ENCODE measurements at places on chromosomes 1 and 21.

DNA sequence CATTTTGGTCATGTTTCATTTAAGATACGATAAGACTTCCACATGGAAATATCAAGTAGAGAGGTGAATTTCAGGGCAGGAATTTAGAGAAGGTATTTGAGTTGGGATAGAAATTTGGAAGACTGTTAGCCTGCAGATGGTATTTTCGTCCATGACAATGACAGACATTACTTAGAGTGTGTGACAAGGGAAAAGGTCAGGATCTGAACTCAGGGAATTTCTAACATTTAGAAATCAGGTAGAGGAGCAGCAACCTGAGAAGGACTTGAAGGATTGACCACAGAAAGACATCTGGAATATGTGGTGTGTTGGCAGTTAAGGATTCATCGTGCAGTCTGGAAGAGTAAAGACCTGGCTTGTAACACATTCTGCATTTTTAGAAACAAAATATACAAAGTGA is 57.9 kb downstream of the RABGAP1L start:
- DNase-seq: no peak

DNA sequence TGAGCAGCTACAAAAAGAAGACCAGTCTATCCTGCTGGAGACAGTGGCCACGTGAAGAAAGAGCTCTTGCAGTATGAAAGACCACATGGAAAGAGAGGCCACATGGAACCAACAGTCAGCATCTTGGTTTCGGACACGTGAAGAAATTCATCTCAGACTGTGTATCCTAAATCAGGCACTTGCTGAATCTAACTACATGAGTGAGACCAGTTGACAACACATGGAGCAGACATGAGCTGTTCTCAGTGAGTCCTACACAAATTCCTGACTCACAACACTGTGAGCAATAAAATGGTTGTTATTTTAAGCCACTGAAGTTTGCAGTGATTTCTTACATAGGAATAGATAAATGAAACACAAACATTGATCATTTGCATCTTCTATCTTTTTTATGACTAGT is 2.4 kb upstream of the TAF1A start:
- no peak for DNase-seq

GRCh38 chr1:109598655-109599054 is 20.8 kb downstream of the GNAT2 start:
- DNase-seq: no peak

DNA sequence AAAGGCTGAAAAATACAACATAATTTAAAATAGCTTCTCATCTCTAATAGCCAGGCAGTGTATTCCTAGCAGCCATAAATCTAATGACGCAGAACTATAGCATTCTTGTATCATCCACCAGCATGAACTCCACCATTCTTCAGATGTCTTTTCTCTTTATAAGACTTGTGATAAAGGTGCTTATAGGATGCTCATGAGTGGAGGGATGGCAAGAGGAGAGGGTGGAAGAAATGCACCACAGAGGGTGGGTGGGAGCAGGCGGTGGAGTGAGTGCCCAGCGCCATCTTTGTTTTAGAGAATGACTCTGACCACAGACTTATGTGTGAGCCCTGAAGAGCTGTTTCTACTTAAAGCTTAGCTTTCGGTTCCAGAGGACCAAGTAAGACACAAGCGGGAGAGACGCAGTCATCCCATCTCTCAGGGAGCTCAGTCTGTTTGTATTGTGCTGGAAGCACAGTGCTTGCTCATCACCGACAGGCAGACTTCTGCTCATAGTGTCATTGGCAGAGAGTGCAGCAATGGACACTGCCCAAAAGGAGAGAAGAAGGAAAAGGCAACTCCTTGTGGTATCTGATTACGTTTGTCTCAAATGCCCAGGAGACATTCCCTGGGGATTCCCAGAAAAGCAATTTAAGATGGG is 65.6 kb downstream of the KCNJ15 start:
- no peak for DNase-seq

DNA sequence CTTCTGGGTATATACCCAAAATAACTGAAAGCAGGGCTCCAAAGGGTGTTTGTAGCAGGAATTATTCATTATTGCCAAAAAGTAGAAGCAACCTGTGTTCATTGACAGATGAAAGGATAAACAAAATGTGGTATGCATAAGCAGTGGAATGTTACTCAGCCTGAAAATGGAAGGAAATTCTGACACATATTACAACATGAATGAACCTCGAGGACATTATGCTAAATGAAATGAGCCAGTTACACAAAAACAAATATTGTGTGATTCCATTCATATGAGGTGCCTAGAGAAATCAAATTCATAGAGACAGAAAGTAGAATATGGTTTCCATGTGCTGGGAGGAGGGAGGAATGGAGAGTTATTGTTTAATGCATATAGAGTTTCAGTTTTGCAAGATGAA is 86.3 kb upstream of the ARTN start:
- no peak for DNase-seq

DNA sequence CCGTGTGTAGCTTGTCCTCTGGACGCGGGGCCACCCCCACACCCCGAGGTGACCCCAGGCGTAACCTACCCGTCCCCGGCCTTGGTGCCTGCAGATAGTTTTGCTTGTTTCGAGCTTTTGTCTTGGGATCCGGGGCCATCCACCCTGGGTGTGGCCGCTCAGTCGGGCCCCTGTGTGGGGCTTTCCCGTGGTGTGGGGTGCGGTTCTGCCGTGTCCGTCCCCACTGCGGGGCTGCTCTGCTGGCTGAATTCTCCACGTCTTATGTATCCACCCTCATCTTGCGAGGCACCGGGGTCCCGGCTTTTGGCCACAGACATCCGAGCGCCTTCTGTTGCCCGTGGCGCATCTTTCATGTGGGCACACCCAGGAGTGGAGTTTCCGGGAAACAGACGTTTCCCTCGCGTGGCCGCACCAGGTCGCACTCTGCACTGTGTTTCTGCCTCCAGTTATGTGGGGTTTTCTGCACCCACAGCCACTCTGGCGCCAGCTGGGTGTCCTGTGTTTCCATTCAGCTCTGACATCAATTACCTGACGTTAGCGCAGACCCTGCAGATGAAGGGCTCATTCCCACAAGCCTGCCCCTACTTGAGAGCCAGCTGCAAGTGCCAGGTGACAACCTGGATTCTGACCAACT is 64.9 kb downstream of the PRKCZ start:
- DNase-seq: no peak

GRCh38 chr1:58006421-58007046 is 540.0 kb downstream of the OMA1 start:
- no peak for DNase-seq
